HCEC 1CT (cell line): ENCODE measurements at places on chromosomes 16 and 17.

DNA sequence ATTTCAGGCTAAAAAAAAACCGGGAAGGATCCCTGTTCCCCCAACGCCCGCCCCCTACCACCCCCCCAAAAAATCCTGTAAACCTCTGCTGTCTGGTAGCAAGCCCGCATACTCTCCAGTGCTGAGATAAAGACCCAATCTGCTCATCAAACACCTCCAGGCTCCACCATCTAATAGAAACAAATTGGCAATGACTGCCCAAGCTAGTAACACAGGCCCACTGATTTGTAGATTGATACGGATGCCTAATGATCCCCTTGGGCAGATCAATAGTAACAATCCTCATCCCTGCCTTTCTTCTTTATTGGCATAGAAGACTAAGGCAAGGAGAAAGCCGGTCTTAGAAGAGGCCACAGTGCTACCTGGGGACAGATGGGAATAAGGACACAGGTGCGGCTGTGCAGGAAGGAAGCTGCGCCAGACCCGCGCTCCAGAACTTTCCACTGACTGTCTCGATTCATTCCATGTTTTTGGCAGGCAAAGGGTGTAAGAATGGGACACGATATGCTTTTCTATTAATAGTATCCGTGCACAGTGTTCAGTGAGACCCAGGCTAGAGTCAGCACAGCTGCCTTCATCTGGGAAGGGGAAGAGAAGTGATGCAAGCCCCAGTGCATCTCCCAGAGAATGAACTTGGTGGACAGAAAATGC, 407.6 kb upstream of the PSMD7 start:
- DNase-seq: no peak

- DNase-seq: no peak
Observed at GRCh38 chr16:83247767-83248372, 559.9 kb upstream of the HSBP1 start.

GRCh38 chr17:57518587-57519581, 226.2 kb downstream of the CCDC182 start:
- no peak for DNase-seq

GRCh38 chr17:61323003-61323908, 76.4 kb upstream of the TBX2 start:
- no peak for DNase-seq

GRCh38 chr17:16820979-16821543, 131.0 kb downstream of the CCDC144A start:
- DNase-seq: no peak

DNA sequence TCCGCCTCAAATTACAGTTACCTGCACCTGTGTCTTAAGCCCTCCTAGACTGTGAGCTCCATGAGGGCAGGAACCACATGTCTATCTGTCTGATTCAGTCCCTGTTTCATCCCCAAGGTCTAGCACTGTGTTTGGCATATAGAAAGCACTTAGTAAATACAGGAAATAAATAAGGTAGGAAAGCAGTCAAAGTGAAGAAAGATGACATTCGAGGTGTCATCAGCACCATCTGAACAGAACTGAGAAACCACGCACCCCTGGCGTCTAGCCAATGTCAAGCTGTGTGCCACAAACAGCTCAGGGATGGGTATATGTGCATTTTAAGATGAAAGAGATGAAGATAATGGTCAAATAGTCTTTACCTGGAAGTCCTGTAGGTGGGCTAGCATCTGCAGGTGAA, 79.6 kb upstream of the ATP2A3 start:
- DNase-seq: no peak

- DNase-seq: no peak
Observed at GRCh38 chr17:17883801-17884200, 47.0 kb upstream of the SREBF1 start.

DNA sequence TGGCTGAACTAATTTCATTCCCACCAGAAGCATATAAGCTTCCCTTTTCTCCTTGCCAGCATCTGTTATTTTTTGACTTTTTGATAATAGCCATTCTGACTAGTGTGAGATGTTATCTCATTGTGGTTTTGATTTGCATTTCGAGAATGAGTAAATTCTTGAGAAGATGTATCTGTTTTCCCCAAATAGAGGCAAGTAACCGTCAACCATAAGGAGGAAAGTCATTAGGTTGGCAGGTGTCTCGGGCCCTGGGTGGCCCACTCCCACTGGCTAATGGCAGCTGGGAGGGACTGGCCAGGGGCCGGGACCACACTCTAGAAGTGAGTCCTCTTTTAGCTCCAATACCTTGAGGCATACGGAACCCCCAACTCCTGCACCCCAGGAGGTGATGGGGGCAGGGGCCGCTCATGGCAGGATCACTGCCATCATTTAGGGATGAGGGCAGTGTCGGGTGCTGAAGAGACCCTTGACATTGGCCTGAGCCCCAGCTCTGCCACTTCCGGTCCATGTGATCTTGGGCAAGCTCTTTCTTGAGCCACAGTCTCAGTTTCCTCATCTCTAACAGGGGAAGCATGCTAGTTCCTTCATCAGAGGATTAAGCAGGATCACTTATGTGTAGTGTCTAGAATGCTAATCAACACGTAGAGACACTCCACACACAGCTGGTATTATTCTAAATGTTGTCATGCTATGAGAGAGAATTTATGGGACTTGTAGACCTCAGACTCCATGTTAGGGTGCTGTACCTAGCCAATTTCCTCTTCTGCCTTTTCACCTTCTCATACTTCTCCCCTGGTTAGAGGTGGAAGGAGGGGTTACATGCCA, 44.3 kb downstream of the RGS9 start:
- DNase-seq: no peak
